ENCODE measurements at places on chromosomes 6 and 20. TPM values are rescaled to one million over a fixed set of nuclear protein-coding genes. Genes with fewer than 3 reads are reported as not detected.

GRCh38 chr6:101482606-101483005 lies 89.1 kb downstream of the GRIK2 start:
- no peak for DNase-seq

DNA sequence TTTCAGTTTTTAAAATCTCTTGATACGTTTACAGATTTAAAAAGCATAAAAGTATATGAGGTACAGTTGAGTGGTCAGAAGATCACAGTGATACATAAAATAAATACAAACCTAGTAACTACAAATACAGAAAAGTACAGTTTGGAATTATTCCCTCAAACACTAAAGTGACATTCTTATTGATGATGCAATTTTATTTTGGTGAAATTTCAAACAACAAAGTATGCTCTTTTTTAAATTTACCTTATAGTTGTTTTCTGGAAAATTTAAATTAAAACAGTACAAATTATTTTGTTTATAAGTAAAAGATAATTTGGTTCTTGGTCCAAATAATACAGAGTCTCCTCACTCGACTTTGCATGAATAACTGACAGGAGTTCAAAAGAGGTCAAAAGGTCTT lies 1305.1 kb upstream of the GJE1 start:
- no peak for DNase-seq

- peak; percentile 18 for DNase-seq
Measured at GRCh38 chr6:106591111-106591825, 38.0 kb downstream of the RTN4IP1 start.

DNA sequence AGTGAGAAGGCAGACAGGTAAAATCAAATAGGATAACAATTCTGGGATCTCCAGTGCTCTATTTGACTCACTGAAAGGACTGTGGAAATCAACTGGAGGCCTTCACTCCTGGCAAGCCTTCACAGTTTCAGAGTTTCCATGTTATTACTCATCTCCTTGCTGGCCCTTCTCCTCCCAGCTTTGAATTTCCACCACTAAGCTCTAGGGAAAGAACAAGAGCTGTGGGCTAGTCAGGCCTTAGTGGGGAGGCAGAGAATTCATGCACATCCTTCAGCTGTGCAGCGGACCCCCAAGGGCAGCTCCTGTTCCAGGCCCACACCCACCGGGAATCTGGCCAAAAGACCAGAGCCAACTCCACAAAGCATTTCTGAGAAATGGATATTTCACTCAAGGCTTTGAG lies 26.0 kb downstream of the MYLIP start:
- DNase-seq: no peak

DNA sequence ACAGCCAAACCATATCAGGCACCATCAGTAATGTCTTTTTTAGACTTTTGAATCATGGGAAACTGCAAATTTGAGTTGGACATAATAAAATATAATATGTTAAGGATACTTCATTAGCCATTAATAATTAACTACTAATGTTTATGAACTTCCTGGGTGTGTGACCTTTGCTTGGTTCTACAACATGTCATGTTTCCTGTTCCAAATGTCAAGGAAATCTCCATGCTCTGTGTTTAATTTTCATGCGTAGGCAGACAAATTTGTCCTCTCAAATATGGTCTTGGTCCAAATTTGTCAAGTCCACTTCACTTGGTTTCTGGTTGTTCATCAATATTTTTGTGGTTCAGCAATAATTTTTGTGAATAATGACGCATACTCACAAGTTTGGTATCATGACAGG lies 410.5 kb downstream of the BMP2 start:
- no peak for DNase-seq

NNAT gene
- 2.1 TPM for total RNA-seq

SRC gene
- 161 TPM for total RNA-seq
